ENCODE measurements at places on chromosomes 1 and 21.

DNA sequence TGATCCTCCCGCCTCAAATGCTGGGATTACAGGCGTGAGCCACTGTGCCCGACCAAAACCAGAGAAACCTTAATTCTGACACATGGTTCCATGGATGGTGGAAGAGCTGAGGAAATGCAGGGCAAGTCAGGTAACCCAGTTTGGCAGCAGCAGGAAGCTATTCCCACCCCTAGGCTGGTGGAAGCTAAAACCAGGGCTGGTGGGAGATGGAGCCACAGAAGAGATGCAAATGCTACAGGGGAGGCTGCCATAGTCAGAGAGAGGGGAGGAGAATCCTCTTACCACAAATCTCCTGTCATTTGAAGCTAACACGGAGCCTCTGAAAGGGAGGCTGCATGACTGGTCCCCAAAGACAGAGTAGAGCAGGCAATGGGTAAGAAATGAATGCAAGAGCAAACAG lies 4.1 kb upstream of the CDC42BPA start:
- no peak for DNase-seq

DNA sequence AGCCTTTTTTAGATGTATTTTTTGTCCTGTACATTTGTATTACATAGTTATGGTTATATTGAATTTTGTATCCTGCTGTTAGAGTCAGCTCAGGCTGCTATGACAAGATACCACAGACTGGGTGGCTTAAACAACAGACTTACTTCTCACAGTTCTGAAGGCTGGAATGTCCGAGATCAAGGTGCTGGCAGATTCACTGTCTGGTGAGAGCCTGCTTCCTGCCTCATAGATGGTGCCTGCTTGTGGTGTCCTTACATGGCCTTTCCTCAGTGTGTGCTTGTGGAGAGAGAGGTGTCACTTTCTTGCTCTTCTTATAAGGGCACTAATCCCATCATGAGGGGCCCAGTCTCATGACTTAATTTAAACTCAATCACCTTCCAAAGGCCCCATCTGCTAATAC lies 23.1 kb upstream of the MYSM1 start:
- DNase-seq = no peak

GRCh38 chr1:96825950-96826576 lies 104.5 kb downstream of the PTBP2 start:
- DNase-seq = no peak

DNA sequence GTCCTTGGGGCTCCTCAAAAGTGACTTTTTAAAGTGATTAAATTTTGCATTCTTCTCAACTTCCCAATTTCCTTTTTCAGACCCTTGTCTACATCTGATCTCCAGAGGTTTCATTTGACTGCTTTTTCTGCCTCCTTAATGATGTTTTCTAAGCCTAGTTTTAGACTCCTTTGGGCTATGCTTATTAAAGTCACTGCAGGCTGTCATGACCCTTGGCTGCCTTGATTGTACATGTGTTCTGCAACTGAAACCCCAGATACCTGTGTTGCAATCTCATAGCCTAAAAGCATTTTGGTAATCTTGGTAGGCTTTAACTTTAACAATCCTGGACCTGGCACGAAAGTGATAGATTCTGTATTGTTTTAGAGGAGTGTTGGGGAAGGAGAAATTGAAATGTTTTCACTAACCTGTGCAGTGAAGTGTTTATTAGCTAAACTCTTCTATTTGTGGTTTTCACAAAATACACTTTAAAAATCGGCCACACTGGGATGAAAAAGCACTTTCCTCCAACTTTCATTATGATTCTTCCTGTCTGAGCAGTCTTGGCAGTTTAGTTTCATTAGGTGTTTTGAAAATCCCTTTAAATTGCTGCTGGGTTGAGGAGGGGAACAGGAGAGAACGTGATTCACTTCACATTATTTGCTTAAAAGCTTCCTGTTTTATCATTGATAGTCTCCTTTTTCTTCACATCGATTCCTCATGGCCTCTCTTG lies 4.9 kb downstream of the MACO1 start:
- DNase-seq = no peak

DNA sequence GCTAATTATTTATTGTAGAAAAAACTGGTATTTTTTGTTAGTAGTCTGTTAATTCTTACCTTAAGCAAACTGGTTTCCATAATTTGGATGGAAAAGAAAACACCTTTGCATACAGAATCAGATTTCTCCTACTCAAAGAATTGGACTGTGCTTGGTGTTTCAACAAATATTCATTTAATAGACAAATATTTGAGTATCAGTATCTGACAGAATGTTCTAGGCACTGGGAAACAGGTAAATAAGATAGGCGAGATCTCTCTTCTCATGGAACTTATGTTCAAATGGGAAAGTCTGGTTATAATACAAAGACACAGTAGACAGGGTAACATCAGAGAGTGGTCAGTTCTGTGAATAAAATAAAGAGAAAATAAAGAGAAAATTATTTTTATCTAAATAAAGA lies 119.9 kb downstream of the NOS1AP start:
- DNase-seq = no peak

GRCh38 chr21:28587748-28588147 lies 404.9 kb downstream of the LTN1 start:
- no peak for DNase-seq

GRCh38 chr21:27633631-27634030 lies 666.7 kb upstream of the ADAMTS5 start:
- no peak for DNase-seq
